ENCODE measurements at places on chromosomes 2 and 18.

DNA sequence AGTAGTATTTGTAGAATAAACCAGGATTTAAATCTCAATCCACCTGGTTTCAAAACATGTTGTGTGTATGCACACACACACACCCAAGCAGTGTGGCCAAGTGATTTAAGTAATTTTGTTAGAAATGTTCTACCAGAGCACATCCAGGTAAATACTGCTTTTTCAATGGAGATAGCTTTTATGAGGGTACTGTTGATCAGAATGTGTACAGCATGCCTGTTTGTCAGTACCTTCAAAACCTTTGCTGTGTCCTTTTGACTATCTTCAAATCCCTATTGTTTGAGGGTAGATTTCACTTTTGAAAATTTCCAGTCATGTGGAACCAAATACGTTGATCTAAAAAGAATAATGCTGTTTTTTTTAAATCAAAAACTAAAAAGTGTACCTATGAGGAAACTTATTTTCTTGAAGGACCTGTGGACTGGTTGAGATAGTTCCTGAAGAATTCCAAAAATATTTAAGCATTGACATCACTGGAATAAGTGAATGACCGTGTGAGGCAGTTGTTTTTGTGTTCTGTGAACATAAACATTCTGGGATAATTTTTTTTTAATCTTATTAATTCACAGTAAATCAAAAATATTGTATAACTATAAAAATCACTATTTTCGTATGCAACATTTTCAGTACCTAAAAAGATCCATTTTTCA lies 70.9 kb downstream of the PTRHD1 start:
- DNase-seq = no peak

GRCh38 chr2:197157879-197158537 lies 152.6 kb downstream of the ANKRD44 start:
- DNase-seq = no peak

GRCh38 chr2:170817093-170818035 lies 677 bp downstream of the GAD1 start:
- no peak for DNase-seq

- no peak for DNase-seq
These were observed 127.1 kb downstream of the AGPS start for GRCh38 chr2:177519534-177520115.

GRCh38 chr2:11988691-11989353 lies 242.4 kb downstream of the LPIN1 start:
- DNase-seq = no peak

DNA sequence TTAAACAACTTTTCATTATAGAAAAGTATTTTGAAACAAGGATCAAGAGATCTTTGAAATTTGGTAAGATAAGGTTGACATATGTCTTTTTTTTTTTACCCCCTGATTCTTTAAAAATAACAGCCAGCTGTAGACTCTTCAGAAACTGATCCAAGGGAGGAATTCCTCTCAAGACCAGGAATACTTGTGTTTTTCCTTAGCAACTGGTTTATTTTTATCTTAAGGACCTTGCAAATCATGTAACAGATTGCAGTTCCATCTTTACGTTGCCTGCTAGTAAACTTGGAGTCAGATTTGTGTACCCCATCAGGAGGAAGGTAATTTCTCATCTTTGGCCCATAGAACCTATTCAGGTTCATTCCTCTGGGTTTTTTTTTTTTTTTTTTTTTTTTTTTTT lies 71.6 kb downstream of the BOLA3 start:
- DNase-seq = no peak

GRCh38 chr2:63861220-63861822 lies 19.6 kb downstream of the UGP2 start:
- no peak for DNase-seq

DNA sequence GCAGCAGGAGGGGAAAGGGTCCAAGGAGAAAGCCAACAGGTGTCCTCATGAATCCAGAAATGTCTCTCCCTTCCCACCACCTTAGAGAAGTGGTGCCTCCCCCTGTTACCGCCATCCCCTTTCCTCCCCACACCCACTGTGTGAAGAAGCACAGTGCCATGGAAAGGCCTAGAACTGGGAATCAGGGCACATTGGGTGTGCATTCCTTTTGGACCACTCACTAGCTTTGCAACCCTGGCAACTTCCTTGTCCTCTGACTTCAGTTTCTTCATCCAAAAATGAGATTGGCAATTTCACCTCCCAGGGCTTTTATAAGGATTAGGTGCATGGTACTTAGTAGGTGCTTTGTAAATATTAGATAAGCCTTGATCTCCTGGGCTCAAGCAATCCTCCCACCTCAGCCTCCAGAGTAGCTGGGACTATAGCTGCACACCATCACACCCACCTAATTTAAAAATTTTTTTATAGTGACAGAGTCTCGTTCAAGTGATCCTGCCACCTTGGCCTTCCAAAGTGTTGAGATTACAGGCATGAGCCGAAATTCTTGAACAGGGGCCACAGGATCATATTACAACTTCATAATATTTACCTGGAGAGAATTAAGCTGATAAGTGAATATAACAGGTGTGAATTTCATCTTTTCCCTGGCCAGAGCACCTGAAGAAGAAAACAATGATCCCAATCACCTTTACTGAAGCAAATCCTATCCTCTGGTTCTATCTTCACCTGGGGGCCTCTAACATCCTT lies 97.9 kb upstream of the TAF1B start:
- DNase-seq = no peak

- DNase-seq = peak; percentile 69
These were observed 3.2 kb downstream of the TSHZ1 start for GRCh38 chr18:75213611-75214331.

DNA sequence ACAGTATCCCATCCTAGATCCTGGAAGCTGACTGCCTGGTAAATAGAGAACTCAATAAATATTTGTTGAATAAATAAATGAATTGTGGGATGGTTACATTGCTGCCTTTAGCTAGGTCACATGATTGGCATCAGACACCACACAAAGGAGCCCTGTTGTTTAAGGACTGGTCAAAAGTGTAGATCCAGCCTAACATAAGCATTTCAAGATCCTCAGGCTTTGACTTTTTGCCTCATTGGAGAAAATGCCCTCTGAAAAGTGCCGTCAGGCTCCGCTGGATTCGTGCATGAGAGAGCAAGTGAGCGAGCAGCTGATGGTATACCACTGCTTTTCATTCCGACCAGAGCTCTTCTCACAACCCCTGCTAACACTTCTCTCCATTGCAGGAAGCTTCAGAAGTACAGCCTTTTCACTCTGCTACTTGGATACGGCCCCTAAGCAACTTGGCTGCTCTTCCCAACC lies 1.3 kb upstream of the ZNF24 start:
- no peak for DNase-seq

- DNase-seq = no peak
These were observed 141.7 kb downstream of the RTN4 start for GRCh38 chr2:54908591-54908990.

- DNase-seq = no peak
These were observed 10.2 kb downstream of the ZNF514 start for GRCh38 chr2:95149397-95149984.

- DNase-seq = no peak
These were observed 53.3 kb downstream of the FTCDNL1 start for GRCh38 chr2:199797431-199798403.

DNA sequence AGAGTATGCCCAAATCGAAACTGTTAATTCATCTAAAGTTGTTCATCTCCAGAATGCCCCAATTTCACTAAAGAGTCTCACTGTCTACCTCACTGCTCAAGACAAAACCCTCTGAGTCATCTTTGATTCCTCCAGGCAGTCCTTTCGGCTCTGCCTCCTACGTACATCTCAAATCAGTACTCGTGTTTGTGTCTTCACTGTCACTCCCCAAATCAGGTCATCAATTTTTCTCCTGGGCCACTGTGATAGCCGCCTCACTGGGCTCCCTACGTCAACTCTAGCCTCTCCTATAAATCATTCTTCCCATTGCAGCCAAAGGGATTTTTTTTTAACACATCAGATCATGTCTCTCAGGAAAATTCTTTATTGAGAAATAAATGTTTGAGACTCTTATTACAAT lies 42.1 kb upstream of the TTC39C start:
- DNase-seq = no peak

DNA sequence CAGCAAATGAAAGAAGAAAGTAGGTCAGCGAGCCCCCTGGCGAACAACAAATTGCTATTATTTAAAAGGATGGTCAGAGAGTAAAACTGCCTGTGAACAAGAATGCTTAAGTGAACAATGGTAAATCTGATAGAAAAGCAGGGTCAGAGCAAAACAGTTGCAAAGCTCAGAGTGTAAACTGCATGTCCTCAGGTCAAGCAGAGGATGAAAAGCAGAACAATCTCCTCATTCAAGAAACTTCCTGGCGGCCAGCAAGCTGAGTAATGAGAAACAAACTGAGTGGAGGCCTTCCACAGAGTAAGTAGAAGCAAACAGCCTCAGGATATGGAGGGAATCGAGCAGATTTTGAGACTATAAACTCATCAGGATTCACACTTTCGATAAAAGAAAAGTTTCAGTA lies 117.9 kb downstream of the PPP1R1C start:
- no peak for DNase-seq

- DNase-seq = no peak
These were observed 20.1 kb downstream of the SLC66A3 start for GRCh38 chr2:11175293-11175795.

GRCh38 chr2:9219027-9219445 lies 12.4 kb downstream of the ASAP2 start:
- no peak for DNase-seq

- no peak for DNase-seq
These were observed 281.0 kb upstream of the HS6ST1 start for GRCh38 chr2:128599700-128600099.

DNA sequence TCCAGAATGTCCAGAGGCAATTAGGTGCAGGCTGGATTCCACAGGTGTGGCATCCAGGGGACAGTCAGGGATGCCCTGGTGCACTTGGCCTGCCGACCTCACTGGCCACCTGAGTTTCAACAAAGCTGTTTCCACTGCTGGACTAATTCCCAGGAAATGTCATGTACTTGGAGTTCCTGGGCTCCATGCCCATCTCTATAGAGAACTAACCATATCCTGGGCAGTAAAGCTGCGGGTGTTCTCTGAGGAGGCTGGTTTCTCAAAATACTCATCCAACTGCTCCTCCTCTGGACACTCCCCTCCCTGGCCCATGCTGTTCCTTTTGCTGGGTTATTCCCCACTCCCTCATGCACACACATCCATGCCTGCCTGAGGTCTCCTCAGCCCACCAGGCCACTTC lies 161.9 kb upstream of the SKOR2 start:
- no peak for DNase-seq

DNA sequence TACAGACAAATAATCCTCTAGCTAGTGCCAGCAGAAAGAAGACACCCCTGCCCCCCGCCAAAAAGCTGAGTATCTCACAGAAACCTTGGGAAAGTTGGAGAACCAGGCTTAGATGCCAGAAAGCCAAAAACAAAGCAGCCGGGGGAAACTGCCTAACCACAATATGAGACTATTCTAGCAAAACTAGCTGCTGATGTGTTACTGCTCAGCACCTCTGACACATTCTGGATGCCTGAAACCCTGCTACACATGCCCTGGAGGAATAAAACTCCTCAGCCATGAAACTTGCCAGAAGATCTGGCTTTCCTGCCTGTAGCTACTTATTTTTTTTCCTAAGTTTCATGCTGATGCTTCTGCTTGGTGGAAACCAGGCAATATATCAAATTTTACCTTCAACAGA lies 122.7 kb upstream of the GCFC2 start:
- no peak for DNase-seq

DNA sequence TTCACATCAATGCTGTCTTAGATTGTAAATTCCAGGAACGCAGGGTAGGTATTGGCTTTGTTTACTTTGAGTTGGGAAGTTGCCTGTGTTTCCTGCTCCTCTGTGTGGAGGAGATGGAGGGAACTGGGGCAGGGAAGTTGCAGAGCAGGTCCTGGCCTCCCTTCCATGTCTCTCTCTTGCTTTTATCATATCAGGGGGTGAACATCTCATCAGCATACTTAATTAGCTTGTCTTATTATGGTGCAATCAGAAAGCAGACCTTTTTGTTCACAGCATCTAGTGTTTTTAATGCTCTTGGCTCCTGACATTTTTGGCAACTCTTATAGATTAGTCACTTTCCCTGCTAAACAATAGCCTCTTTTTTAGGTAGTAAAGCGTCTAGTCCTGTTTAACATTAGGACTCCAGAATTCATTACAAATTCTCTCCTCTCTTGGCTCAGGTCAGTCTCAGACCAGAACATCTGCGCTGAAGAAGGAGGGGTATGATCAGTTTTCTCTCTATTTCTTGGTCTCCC lies 11.5 kb upstream of the DIPK1C start:
- DNase-seq = no peak

DNA sequence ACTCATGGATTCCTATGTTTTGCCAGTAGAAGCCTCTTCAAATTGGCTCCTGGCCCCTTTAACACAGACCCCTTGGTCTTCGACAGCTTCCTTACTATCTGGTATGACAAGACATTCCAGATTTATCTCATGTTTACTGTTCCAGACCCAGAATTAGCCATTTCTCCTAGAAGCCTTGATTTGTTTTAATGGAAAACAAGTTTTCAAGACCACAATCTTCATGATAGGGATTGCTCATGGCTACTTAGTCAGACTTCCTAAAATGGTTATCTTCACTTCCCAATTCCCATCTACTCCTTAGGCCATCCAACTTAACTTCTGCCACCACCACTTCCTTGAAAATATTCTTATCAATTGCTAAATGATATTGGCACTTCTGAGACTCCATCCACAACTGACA lies 63.2 kb downstream of the TTC32 start:
- no peak for DNase-seq

- DNase-seq = peak; percentile 1
These were observed 42.9 kb downstream of the DOK1 start for GRCh38 chr2:74597410-74597809.

DNA sequence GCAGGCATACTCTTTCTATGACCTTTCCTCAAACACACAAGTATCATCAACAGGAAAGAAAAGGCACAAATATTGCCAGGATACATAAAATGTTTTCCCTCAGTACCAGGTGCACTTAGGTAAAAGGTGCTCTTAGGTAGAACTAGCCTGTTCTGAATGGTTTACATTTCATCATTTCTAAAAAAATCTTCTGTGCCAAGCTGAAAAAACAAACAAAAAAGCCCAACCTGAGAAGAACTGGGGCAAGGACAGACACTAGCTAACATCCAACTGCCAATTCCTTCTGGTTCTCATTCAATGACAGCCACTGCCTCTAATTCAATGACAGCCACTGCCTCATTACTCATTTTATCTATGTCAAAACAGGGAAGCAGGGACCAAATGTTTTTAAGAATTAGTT lies 68.5 kb downstream of the SPIRE1 start:
- no peak for DNase-seq

GRCh38 chr18:26121476-26121875 lies 12.2 kb upstream of the PSMA8 start:
- no peak for DNase-seq

- no peak for DNase-seq
These were observed 87.9 kb downstream of the NPAS2 start for GRCh38 chr2:100907832-100908231.

- peak; percentile 1 for DNase-seq
These were observed 54.9 kb upstream of the CAPN13 start for GRCh38 chr2:30862054-30862651.

DNA sequence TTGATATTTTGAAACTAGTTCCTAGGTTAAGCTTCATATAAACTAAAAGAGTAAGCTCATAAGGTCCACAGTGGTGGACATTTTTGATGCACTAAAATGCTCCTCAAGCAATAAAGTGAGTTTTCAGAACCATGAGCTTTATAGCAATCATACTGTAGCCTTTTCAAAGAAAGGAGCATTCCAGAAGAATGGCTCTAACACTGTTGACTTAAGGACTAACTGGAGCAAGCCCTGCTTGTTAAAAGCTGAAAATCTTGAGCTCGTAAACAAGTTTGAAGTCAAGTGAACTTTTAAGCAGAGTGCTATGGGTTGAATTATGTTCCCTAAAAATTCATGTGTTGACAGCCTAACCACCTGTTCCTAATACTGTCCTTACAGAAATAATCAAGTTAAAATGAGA lies 38.0 kb downstream of the KYNU start:
- no peak for DNase-seq

Measured in NCI-H2081 treated with DMSO at 0.1 percent for 48 hours (cell line).